ENCODE measurements at places on chromosomes 5 and 9. TPM values are rescaled to one million over a fixed set of nuclear protein-coding genes. Genes with fewer than 3 reads are reported as not detected.

RNF183 gene
- total RNA-seq, result not detected

PCDHA2 gene
- under 0.01 TPM for total RNA-seq

SPATA31A3 gene
- not detected for total RNA-seq

REEP2 gene
- 5.9 TPM for total RNA-seq

IL33 gene
- 175 TPM for total RNA-seq

GABRA6 gene
- total RNA-seq, result 0.29 TPM

IL4 gene
- not detected for total RNA-seq

GRHPR gene
- 136 TPM for total RNA-seq

RABEPK gene
- 38.4 TPM for total RNA-seq

PCDHB4 gene
- total RNA-seq, result not detected

DRD1 gene
- 0.44 TPM for total RNA-seq

IFT74 gene
- total RNA-seq, result 12.0 TPM

LTC4S gene
- total RNA-seq, result 0.88 TPM

ZBED3 gene
- total RNA-seq, result 0.29 TPM

MCTP1 gene
- total RNA-seq, result 24.7 TPM

KIAA1958 gene
- total RNA-seq, result 1.7 TPM

BSPRY gene
- not detected for total RNA-seq

PCDHGA5 gene
- 1.5 TPM for total RNA-seq

LECT2 gene
- total RNA-seq, result not detected

SHISAL2B gene
- total RNA-seq, result not detected

FAM81B gene
- not detected for total RNA-seq

All from placental pericyte (primary cell).